LHCN-M2 (cell line): ENCODE measurements at places on chromosomes 7 and 10.

DNA sequence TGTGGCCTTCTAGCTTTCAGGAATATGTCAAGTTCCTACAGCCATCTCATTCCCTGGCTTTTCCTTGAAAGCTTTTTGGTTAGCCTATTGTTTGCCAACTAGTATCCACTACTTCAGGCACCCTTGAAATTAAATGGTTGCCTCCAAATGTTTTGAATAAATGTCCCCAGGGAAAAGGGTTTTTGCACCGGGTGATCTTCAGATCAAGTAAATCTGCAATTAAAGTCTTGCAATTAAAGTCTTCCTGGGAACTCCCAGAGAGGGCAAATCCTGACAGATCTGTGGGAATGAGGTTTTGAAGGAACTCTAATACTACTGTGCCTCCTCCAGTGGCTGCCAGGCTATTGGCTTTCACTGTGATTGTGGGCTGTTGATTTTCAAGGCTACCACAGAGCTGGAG is 17.7 kb upstream of the ZNRF2 start:
- DNase-seq, result no peak

- peak; percentile 97 for DNase-seq
Measured at GRCh38 chr10:110399106-110399964, 94.6 kb upstream of the SMNDC1 start.

- no peak for DNase-seq
Measured at GRCh38 chr7:94323844-94324243, 70.9 kb upstream of the COL1A2 start.

DNA sequence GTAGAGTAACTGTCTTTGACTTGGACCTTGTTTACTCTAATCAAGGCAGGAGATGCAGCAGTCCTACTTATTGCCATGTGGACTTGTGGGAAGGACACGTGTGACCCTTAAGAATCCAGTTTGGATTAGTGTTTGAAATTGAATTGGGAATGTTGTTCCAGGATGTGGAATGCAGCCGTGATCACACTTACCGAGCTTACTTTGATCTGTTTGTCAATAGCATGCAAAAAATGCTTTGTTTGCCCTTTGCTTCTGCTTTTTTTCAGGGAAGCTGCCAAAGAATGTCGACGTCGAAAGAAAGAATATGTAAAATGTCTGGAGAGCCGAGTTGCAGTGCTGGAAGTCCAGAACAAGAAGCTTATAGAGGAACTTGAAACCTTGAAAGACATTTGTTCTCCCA is 84.7 kb downstream of the CREM start:
- DNase-seq, result no peak

DNA sequence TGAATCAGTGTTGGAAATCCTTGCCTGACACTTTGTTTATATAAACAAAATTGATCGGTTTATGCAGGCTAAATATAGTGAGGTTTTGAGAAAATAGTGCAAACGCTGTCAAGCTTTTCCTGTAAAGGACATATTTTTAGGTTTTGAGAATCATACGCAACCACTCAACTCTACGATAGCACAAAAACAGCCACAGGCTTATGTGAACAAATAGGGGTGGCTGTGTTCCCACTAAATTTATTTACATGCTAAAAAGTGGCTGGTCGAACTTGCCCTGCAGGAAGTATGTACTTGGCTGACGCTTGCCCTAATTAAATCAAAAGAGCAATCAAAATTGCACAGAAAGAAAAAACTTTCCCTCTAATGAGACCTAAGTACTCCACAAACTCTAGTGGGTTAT is 234.7 kb upstream of the CACNA2D1 start:
- no peak for DNase-seq

DNA sequence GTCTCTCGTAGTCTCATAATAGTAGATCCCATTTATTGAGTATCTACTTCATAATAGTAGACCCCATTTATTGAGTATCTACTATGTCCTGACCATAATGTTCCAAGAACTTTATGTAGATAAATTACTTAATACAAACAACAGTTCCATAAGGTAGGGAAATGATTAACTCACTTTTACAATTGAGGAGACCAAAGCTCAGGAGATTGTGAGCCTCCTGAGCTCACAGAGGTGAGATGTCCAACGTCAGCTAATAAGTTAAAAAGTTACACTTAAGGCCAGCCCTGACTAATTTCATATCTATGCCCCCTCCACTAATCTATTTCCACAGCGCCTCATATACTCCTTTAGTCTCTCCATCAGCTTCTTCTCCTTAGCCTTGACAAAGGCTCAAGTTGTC is 17.5 kb upstream of the GGCT start:
- DNase-seq, result no peak

GRCh38 chr10:102504179-102504975 is 605 bp downstream of the SUFU start:
- no peak for DNase-seq

DNA sequence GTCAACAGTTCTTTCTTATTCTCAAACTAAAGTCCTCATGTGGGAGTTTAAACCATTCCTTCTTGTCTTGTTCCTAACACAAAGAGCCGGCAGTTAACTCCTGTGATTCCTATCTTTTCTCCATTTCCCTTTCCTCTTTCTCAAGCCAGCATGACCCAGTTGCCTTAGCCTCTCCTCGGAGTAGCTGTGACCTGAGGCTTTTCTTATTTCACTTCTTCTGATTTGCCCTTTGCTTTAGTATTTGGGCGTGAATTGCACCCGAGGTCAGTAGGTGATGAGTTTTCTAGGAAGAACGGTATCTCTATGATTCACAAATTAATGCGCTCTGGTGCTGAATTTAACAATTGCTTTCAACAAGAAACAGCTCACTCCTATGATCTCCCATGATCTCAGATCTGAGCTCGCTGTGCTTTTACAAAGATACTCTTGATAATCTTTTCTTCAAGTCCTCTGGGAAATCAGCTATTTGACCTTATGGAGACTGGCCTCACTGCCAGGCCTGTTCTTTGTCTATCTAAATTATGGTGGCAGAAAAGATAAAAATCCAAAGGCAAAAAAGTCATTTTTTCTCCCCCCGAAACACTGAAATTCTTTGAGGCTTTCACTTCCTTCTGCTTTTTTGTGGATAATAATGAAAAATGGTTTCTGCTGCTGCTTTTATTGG is 184.6 kb downstream of the JCAD start:
- DNase-seq, result no peak

- DNase-seq, result no peak
Measured at GRCh38 chr7:128307061-128307460, 36.6 kb downstream of the RBM28 start.

DNA sequence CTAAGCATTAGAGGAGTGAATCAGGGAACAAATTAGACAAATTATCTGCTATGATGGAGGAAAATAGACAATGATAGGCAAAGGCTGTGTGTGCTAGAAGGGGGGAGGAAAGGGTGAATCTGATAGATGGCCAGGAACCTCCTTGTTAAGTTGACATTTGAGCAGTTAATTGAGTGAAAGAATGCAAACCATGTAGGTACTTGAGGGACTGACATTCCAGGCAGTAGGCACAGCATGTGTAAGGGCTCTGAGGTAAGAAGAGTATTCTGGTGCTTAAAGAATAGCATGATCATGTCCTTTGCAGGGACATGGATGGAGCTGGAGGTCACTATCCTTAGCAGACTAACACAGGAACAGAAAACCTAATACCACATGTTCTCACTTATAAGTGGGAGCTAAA is 48.6 kb upstream of the TES start:
- no peak for DNase-seq

DNA sequence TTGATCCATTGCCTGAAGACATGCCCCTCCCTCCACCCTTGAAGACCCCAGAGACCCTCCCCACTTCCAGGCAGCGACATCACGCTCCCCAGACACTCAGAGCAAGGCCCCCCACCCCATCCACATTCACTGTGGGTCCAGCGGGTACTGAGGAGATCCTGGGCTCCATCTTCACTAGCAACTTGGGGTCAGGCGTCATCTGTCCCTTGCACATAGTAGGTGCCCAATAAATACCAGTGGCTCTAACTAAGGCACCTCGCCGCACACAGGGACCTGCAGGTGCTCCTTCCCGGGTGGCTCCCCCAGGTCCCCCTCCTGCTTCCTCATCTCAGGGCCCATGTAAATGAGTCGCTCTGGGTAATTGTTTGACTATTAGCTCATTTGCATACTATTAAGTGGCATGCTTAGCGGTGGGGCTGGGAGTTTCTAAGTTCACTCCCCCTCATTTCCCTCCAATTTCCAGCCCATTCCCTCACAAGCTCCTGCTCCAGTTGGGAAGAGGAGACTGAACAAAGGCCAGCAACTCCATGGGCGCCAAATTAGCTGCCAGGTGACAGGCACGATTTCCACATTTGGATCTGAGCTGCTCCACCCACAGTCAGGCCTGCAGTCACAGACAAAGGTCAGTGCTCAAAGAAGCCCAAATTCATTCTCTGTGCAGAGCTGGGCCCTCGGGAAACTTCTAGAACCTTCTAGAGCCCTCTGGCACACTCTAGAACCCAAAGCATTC is 29.7 kb downstream of the EBF3 start:
- no peak for DNase-seq

- no peak for DNase-seq
Measured at GRCh38 chr10:132404169-132404880, 7.3 kb downstream of the PWWP2B start.

- DNase-seq, result no peak
Measured at GRCh38 chr10:14580671-14581332, 193.9 kb downstream of the FAM107B start.

- peak; percentile 80 for DNase-seq
Measured at GRCh38 chr7:138008588-138009349, 6.9 kb upstream of the CREB3L2 start.

GRCh38 chr10:119673271-119673670 is 22.1 kb downstream of the BAG3 start:
- DNase-seq, result no peak

DNA sequence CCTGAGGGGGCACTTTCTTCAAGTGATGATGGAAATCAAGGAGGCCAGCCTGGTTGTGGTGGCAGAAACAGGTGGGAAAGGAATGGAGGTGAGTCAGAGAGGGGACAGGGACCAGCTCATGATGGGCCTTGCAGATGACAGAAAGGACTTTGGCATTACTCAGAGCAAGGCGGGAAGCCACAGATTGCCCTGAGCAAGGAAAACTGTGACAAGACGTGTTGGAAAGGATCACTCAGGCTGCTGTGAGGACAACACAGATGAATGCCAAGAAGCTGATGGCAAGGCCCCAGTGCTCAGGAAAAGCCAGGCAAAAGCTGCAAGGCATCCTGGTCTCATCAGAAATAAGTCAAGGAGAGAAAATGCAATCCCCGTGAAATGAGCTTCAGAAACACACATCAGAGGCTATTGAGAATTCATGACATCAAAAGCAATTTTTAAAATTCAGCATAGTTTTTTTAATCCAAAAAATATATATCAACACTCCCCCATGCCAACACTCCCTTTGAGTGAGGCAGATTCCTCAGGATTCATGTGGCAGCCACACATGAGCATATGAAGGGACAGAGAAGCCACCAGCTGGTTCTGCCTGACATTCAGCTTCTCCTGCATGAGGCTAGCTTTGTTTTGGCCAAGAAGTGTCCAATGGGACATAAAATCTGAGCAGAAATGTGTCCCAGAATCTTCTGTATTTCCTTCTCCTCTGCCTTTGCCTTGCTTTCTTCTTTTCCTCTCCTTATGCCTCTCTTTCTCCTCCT is 244.5 kb upstream of the MYO3A start:
- DNase-seq, result no peak

DNA sequence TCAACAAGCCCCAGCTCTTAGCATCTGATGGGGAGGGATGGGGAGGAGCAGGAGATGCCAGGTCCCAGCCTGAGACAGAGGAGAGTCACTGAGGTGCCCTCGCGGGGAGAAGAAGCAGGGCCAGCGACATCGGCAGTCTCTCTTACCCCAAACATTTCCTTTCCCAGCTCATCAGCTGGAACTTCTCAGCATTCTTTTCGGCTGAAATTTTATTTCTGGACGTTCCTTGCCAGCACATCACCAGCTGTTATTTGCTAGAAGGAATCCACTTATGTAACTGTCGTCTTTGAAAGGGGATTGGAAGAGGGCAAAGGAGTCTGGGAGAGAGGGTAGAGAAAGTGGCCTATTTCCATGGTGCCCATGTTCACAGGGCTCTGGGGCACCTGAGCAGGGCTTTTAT is 101.0 kb upstream of the SHH start:
- peak; percentile 61 for DNase-seq

DNA sequence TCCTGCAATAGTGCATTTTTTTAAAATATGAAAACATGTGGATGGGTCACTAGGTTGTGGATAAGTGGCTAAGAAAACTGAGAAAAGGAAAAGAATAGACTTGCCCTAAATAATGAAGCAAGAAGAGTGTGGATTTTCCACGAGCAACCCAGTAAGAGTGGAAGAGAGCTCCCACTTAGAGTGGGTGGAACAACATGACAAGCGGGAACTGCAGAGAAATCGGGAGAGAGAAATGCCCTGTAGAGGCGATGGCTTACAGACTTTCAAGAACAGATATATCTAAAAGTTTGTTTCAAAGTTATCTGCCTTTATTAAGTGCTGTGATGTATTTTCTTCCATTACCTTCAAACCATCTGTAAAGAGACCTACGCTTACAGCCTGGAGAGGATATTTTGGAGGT is 26.1 kb upstream of the NRG3 start:
- DNase-seq, result no peak

DNA sequence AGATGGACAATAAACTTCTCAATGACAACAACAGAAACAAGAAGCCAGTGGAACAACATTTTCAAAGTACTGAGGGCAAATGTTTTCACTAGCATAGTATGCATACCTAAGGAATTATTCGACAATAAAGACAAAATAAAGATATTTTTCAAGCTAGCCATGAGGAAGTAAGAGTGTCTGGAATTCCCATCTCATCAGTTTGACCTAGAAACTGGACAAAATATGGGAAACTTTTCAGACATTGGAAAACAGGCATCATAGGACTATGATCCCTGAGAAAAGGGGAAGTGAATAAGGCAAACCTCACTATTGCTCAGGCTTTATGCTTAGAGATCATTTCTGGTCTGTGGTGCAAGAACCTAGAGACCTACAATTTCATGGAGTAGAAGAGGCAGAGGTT is 86.3 kb downstream of the OAT start:
- peak; percentile 23 for DNase-seq

DNA sequence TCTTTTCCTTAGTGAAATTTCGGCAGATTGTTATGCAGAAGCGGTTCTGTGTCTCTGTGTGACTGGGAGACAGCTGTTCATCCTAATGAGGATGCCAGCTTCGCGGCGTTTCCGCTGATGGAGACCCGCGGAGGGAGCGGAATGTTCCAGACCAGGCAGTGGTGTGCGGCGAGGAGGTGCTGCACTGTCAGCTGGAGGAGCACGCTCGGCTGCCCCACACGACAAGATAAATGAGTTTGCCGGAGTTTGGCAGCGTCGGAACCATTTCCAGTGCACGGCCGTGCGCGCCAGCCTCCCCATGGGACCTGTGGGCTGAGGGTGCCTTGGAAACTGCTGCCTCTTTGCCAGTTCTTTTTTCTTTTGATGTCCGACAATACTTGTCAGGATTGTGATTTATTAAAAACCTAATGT is 64.6 kb downstream of the WDR37 start:
- DNase-seq, result peak; percentile 73

- DNase-seq, result peak; percentile 58
Measured at GRCh38 chr7:140646931-140647647, 6.5 kb upstream of the DENND2A start.
